Urinary bladder (tissue), 4 donors: ENCODE measurements at places on chromosomes 1 and 21. TPM values are rescaled to one million over a fixed set of nuclear protein-coding genes. Genes with fewer than 3 reads are reported as not detected.

GRCh38 chr1:17586172-17586964 lies 46.9 kb downstream of the ARHGEF10L start:
- DNase-seq, result no peak

DNA sequence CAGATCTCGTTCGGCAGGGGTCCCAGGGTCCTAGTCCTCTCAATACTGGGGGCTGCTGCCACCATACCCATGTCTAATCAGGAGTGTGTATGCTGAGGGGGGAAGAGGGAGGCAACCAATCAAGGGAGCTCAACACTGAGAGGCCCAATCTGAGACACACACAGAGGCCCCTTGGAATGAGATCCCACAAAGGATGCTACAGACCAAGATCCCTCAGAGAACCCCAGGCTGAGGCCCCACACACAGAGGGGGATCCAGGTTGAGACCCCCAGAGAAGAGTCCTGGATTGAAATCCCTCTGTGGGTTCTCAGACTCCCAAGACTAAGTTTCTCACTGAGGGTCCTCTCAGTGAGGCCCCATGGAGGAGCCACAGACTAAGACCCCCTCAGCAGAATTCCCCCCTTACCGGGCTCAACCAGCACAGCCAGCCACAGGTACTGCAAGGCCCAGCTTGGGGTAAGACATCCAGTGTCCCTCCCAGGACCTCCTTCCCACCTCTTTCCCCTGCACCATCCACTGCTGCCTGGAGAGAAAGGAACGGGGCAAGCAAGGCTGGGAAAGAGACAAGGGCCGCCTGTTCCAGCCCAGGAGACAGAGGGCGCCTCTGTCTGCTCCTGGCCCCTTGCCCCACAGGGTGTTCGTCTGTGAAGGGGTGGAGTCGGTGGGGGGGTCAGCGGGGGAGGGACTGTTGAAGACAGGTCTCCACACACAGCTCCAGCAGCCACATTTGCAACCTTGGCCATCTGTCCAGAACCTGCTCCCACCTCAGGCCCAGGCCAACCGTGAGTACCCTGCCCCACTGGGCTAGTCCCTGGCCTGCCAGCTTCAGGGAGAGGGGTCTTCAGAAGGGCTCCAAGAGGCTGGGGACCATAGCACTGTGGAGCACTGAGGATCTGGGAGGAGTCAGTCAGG lies at the start of gene S100A1:
TSS of gene S100A1 (plus strand) at position 720 of the 912 bp plus-strand sequence. CDS start 2,088 bp downstream, outside the sequence.
- no peak for DNase-seq

DNA sequence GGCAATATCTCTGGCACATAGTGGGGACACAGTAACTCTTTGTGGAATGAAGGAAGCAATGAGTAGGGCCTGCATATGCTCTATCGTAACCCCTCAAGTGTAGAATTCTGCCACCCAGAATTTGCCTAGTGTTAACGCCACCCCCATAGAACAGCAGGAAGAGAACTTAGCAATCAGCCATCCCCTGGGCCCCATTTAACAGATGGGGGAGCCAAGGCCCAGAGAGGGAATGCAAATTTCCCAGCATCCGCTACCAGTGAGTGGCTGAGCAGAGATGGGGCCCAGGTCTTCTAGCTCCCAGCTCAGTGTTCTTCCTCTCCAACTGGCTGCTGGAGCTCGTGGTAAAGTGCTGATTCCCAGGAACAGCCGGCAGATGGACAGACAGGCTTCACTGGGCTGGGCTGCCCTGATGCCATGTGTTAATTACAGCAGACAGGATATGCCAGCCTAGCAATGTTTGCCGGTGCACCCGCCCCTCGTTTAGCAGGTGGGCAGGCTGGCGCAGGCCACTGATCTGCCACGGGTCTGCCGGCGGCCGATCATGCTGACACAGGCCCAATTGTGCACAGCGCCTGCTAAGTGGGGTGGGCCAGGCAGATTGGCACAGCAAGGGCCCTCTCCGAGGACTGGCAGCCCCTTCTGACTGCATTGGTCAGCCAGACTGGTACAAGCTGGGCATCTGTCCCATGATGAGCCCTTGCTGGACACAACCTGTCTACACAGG lies 171.9 kb downstream of the IGSF21 start:
- DNase-seq, result no peak

Gene PIK3C2B
- 33.6 TPM for total RNA-seq

Gene KIF1B
- 96.0 TPM for total RNA-seq

Gene LIN28A
- not detected for total RNA-seq

DNA sequence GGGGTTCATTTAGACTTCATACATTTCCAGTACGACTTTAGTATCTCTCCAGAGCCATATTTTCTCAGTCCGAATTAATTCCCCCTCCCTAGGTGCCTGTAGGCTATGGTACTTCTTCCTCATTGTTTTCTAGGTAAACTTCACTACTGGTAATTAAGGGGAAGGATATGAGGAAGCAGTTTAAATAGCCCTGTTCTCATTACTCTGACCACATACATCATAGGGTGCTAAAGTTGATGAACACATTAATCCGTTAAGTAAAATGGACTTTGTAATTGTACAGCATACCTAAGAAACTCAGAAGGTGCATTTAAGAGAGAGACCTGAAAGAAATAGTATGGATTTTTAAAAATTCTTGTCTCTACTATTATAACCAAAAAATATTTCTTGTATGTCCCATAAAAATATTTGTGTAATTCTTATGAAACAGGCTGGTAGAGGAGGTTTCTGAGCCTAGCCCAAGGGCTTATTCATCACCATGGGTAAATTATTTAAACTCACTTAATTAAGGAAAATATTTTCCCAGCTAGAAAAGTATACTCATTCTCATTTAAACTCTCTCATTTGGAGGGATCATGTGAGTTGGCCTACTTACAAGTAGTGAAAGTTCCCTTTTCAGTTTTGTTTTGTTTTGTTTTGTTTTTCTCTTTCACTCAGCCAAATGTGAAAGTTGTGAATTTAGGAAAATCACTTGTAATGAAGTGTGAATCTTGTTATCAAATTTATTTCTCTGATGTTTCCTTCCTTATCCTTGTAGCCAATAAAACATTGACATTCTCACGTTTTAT lies 2.0 kb downstream of the PRMT6 start:
- no peak for DNase-seq

- no peak for DNase-seq
Observed at GRCh38 chr21:33940881-33941245, 25.3 kb upstream of the ATP5PO start.

GRCh38 chr1:57522575-57522974 lies 98.7 kb upstream of the DAB1 start:
- DNase-seq, result no peak

DNA sequence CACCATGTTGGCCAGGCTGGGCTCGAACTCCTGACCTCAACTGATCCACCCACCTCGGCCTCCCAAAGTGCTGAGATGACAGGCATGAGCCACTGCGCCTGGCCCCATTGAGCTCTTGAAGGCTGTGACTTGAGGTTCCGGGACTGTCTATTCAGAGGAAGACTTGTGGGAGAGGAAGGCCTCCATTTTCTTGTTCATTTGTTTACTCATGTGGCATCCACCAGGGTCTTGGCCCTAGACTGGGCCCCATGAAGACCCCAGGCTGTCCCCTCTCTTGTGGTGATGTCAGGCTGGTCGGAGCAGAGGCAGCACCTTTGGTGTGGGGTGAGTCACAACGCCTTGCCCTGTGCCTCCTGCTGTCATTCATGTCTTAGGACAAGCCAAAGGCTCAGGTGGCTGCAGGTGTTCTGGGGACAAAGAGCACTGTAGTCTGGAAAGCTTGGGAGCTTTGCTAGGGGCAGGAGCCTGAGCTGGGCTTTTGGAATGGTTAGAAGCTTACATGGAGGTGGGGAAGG lies 224.6 kb upstream of the C1orf174 start:
- DNase-seq, result no peak

Gene CR1
- 6.7 TPM for total RNA-seq

- no peak for DNase-seq
Observed at GRCh38 chr1:218349348-218350034, 4.4 kb downstream of the TGFB2 start.
